ENCODE measurements at places on chromosomes 16 and 17. TPM values are rescaled to one million over a fixed set of nuclear protein-coding genes. Genes with fewer than 3 reads are reported as not detected.
A peak's percentile ranks its signal among the peaks of the same experiment; 100 is the strongest.

DNA sequence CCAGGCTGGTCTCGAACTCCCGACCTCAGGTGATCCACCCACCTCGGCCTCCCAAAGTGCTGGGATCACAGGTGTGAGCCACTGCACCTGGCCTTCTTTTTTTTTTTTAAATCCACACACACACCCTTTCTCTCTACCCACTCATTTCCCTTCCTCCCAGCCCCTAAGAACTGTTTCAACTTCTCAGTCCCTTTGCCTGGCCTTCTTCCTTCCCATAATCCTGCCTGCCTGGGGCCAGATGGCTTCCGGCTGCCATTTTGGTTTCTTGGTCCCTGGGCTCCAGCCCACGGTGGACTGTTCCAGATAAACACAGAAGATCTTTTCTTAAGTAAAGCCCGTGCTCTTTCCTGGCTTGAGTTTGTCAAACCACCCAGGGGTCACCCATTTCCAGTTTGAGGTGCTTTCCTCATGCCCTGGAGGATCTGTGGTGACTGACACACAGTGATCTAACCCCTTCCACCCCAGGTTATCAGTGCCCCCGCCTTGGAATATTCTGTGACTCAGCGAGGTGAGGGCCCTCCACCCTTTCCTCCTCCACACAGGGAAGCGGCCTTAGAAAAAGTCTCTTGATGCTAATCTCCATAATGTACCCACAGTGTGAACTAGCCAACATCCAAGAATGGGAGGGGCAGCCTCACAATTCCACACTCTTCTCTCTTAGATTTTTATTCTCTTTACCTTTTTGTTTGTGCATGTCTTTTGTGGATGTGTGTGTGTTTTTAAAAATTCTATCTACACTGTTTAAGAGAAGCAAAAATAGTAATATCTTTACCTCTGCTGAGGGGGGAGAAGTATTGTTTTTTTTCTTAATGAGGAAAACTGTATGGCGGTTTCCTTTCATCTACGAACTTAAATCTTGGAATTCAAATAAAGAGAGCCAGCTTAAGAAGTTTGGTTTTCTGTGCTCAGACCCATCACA is 60.0 kb downstream of the CRISPLD2 start:
- no peak overlapping the region for H3K27ac ChIP-seq
- H3K4me3 ChIP-seq = no peak overlapping the region
- no peaks in the 10 kb centered on the region for H3K4me1 ChIP-seq
- DNase-seq = no peak

DNA sequence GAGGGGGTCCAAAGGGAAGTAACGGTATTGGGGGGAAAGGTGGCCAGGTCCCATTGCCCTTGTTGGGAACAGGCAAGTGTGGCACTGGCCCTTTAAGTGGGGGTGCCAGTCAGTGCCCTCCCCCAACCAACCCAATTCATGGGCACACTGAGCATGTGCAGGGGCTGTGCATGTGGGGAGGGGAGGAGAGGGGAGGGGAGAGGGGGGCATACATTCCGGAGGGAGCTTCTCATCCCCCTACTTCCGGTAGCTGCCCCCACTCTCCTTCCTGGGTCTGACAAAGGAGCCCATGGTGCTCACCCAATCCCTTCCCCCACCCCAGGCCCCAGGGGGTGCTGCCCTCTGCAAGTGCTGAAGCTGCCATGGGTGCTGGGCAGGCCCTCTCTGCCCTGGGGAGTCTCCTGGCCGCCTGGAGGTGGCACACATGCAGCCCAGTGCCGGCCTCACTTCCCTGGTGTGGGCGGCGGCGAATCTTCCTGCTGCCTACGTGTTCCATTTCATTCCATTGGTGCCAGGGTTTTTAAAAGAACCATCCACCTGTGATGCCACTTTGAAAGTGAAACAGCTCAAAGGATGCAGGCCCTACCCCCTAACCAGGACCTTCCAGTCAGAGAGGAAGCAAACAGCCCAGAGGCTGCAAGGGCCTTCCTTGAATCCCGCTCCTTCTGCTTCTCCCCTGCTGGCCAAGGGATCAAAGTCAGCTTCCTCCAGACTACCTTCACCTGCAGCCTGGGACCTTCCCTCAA is 11.0 kb downstream of the HEXIM2 start:
- peak overlapping the region; percentile 11 for H3K4me3 ChIP-seq
- H3K27me3 ChIP-seq = no peaks in the 10 kb centered on the region
- H3K36me3 ChIP-seq = no peaks in the 10 kb centered on the region
- peaks cover 45% of the 10 kb centered on the region for H3K4me1 ChIP-seq
- peak; percentile 78 for DNase-seq

GRCh38 chr16:12764813-12765488 is 38.7 kb downstream of the CPPED1 start:
- no peaks in the 10 kb centered on the region for H3K36me3 ChIP-seq
- DNase-seq = no peak
- H3K4me1 ChIP-seq = peaks cover 3% of the 10 kb centered on the region

DNA sequence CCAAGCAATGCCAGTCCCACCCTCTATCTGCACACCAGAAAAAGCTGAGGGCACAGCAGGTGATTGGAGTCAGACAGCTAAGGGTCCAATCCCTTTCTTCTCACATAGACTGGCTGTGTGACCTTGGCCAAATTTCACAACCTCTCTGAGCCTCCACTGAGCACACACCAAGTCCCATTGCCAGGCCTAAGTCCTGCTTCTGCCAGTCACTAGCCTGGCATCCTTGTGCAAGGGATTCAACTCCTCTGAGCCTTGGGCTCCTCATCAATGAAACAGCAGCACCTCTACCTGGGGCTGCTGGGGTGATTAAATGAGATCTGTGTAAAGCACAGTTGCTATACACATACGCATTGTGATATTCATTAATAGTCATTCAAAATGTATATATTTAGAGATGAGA is 15.5 kb upstream of the TLCD3B start:
- H3K4me1 ChIP-seq = no peaks in the 10 kb centered on the region
- no peaks in the 10 kb centered on the region for H3K36me3 ChIP-seq
- no peak for DNase-seq
- H3K27ac ChIP-seq = no peak overlapping the region
- H3K4me3 ChIP-seq = no peak overlapping the region

- no peaks in the 10 kb centered on the region for H3K36me3 ChIP-seq
- H3K27ac ChIP-seq = no peak within 1 kb of the TSS
- peaks cover 67% of the 10 kb centered on the region for H3K27me3 ChIP-seq
- H3K4me3 ChIP-seq = peak within 1 kb of the TSS; percentile 25
- DNase-seq = no peak
These were observed at the start of gene MEIOC for GRCh38 chr17:44655983-44656710. MEIOC (plus strand) TSS chr17:44656468; CDS start chr17:44656614, 146 bp downstream.

GRCh38 chr16:51763072-51763661 is 612.1 kb upstream of the SALL1 start:
- DNase-seq = no peak
- peak overlapping the region; percentile 50 for H3K27ac ChIP-seq
- no peaks in the 10 kb centered on the region for H3K36me3 ChIP-seq
- H3K4me1 ChIP-seq = peaks cover 12% of the 10 kb centered on the region
- H3K4me3 ChIP-seq = no peak overlapping the region
- peaks cover 5% of the 10 kb centered on the region for H3K27me3 ChIP-seq

DNA sequence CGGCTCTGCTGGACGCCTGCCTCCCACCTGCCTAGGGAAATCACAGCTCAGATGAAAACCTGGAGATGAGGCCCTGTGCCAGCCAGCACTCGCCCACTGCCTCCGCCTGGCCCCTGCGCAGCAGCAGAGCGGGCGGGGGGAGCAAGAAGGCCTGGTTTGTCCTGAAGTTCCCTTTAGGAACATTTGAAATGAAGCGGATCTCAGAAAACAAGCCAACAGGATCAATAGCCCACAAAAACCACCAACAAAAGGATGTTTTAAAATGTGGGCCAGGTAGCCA is 48.0 kb downstream of the RBFOX3 start:
- no peak overlapping the region for H3K27ac ChIP-seq
- no peak for DNase-seq
- peaks cover 9% of the 10 kb centered on the region for H3K27me3 ChIP-seq
- H3K4me3 ChIP-seq = no peak overlapping the region

DNA sequence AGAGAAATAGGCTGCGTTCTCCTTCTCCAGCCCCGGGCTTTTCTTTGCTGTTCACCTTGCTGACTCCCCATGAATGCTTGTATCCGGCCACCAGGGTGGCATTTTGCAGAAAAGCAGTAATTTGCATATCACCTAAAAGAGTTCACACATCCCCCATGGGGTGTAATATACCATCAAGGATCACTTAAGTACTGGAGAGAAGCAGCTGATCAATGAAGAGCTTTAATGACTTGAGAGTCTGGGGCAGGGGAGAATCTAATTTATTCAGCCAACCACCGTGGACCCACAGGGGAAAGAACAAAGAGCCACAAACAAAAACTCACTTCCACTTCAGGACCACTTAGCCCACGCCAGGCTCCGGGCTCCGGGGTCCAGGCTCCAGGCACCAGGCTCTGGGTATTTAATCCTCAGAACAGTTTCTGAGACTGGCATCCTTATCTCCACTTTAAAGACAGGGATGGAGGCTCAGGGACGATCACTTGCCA is 33.9 kb upstream of the SEC14L1 start:
- no peaks in the 10 kb centered on the region for H3K36me3 ChIP-seq
- H3K4me1 ChIP-seq = no peaks in the 10 kb centered on the region
- H3K27ac ChIP-seq = no peak overlapping the region
- DNase-seq = no peak

GRCh38 chr17:58410714-58411407 is 6.5 kb downstream of the RNF43 start:
- H3K27ac ChIP-seq = peak overlapping the region; percentile 84
- no peaks in the 10 kb centered on the region for H3K27me3 ChIP-seq
- peaks cover 17% of the 10 kb centered on the region for H3K4me1 ChIP-seq
- DNase-seq = no peak

- H3K36me3 ChIP-seq = no peaks in the 10 kb centered on the region
- H3K27ac ChIP-seq = peak overlapping the region; percentile 36
- peak; percentile 84 for DNase-seq
- H3K4me3 ChIP-seq = no peak overlapping the region
- H3K27me3 ChIP-seq = peaks cover 37% of the 10 kb centered on the region
These were observed 3.0 kb downstream of the KCNJ12 start for GRCh38 chr17:21379080-21379711.

GRCh38 chr17:1095090-1095852 is 84.5 kb downstream of the ABR start:
- no peak for DNase-seq
- peaks cover 18% of the 10 kb centered on the region for H3K36me3 ChIP-seq
- H3K27me3 ChIP-seq = no peaks in the 10 kb centered on the region
- H3K27ac ChIP-seq = no peak overlapping the region
- peaks cover 32% of the 10 kb centered on the region for H3K4me1 ChIP-seq
- no peak overlapping the region for H3K4me3 ChIP-seq

GRCh38 chr17:59830007-59830630 is 62.6 kb downstream of the TUBD1 start:
- no peaks in the 10 kb centered on the region for H3K36me3 ChIP-seq
- peak overlapping the region; percentile 4 for H3K4me3 ChIP-seq
- H3K4me1 ChIP-seq = peaks cover 59% of the 10 kb centered on the region
- no peak for DNase-seq
- peak overlapping the region; percentile 90 for H3K27ac ChIP-seq

DNA sequence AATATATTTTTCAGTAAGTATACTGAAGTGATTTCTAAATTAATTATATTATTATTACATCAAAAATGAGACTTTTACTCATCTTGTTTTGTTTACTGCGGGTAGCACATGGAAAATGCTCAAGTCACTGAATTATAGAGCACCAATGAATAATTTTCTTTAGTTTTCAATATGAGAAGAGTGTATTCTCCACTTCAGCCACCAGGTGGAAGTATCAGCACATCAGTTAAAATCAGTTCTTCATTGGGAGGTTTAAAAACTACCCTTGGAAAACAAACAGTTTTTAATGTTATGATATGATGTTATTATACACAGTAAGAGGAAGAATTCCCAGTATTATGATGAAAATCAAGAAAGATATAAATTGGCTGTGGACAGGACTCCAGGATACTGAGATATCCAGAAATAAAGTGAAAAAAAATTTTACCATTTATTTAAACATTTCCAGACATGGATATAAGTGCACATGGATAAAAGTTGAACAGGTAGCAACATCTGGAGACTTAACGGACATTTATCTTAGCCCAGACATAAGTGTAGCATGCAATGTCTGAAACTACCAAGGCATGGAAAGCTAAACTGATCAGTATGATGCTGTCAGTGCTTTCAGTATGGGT is 467.3 kb downstream of the KCNJ2 start:
- no peaks in the 10 kb centered on the region for H3K36me3 ChIP-seq
- no peaks in the 10 kb centered on the region for H3K4me1 ChIP-seq
- DNase-seq = no peak
- no peak overlapping the region for H3K27ac ChIP-seq
- H3K4me3 ChIP-seq = no peak overlapping the region

- H3K4me1 ChIP-seq = no peaks in the 10 kb centered on the region
- DNase-seq = no peak
- no peak overlapping the region for H3K4me3 ChIP-seq
- H3K27ac ChIP-seq = no peak overlapping the region
- no peaks in the 10 kb centered on the region for H3K27me3 ChIP-seq
These were observed 12.3 kb upstream of the CCL2 start for GRCh38 chr17:34242587-34243363.

- H3K27ac ChIP-seq = no peak overlapping the region
- no peaks in the 10 kb centered on the region for H3K4me1 ChIP-seq
- H3K4me3 ChIP-seq = no peak overlapping the region
- no peak for DNase-seq
- no peaks in the 10 kb centered on the region for H3K36me3 ChIP-seq
- H3K27me3 ChIP-seq = no peaks in the 10 kb centered on the region
These were observed 89.3 kb upstream of the NKD1 start for GRCh38 chr16:50458667-50459495.

- H3K4me1 ChIP-seq = no peaks in the 10 kb centered on the region
- no peak for DNase-seq
These were observed 171.3 kb upstream of the RPL38 start for GRCh38 chr17:74032222-74032621.

- H3K27ac ChIP-seq = peak overlapping the region; percentile 26
- H3K4me1 ChIP-seq = peaks cover 26% of the 10 kb centered on the region
- H3K36me3 ChIP-seq = no peaks in the 10 kb centered on the region
- no peak overlapping the region for H3K4me3 ChIP-seq
These were observed 27.0 kb downstream of the CDIP1 start for GRCh38 chr16:4511441-4512082.

Gene MT4
- not detected for total RNA-seq

Gene CA5A
- total RNA-seq = not detected

Gene COPZ2
- total RNA-seq = 10.3 TPM

Gene PRSS27
- not detected for total RNA-seq

Gene LPO
- not detected for total RNA-seq

Gene ZNF778
- 89.0 TPM for total RNA-seq

Gene AANAT
- total RNA-seq = not detected

Gene RCVRN
- not detected for total RNA-seq

Gene BIRC5
- 5.0 TPM for total RNA-seq

Gene ENGASE
- 159 TPM for total RNA-seq

Gene FOXL1
- total RNA-seq = 1.4 TPM

Gene PPP1R1B
- total RNA-seq = 224 TPM

Gene CCL17
- total RNA-seq = not detected

Measured in transverse colon (tissue), 4 donors.